ENCODE measurements at places on chromosomes 1 and 21. TPM values are rescaled to one million over a fixed set of nuclear protein-coding genes. Genes with fewer than 3 reads are reported as not detected.

DNA sequence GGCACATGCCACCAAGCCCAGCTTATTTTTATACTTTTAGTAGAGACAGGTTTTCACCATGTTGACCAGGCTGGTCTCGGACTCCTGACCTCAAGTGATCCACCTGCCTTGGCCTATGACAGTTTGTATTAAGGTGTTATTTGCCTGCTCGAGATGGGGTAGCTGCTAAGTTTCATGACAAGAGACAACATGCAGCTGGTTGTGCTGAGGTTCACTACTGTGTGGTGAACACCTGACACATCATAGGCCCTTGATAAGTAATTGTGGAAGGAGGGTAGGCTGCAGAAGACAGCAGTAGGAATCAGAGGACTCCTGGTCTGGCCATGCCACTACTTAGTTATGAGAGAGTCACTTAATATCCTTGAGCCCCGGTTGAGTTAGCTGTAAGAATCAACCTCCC, 46.2 kb downstream of the PLPP3 start:
- H3K27me3 ChIP-seq, result no peaks in the 10 kb centered on the region
- H3K27ac ChIP-seq, result no peak overlapping the region
- DNase-seq, result no peak
- H3K36me3 ChIP-seq, result no peaks in the 10 kb centered on the region

DNA sequence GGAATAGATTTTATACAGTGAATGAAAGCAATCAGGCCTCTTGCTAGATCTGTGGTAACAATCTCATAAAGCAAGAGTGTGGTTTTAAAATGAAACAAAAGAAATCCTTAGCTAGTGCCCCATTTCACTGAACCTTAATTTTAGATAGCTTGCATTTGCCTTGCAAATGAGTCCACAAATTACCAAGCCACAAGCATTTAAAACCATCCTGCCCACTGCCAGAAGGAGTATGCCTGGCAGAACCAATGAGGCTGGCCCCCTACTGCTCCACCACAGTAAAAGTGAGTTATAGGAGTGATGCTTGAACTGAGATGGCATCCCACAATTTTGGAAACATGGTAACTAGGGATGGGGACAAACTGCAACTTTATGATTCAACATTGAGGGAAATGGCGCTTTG, 206.4 kb upstream of the LMO4 start:
- no peaks in the 10 kb centered on the region for H3K36me3 ChIP-seq
- no peak for DNase-seq
- H3K27me3 ChIP-seq, result no peaks in the 10 kb centered on the region
- H3K27ac ChIP-seq, result no peak overlapping the region

GRCh38 chr1:169031566-169032224, 74.8 kb upstream of the ATP1B1 start:
- no peaks in the 10 kb centered on the region for H3K27me3 ChIP-seq
- no peaks in the 10 kb centered on the region for H3K36me3 ChIP-seq
- H3K27ac ChIP-seq, result no peak overlapping the region
- DNase-seq, result no peak

DNA sequence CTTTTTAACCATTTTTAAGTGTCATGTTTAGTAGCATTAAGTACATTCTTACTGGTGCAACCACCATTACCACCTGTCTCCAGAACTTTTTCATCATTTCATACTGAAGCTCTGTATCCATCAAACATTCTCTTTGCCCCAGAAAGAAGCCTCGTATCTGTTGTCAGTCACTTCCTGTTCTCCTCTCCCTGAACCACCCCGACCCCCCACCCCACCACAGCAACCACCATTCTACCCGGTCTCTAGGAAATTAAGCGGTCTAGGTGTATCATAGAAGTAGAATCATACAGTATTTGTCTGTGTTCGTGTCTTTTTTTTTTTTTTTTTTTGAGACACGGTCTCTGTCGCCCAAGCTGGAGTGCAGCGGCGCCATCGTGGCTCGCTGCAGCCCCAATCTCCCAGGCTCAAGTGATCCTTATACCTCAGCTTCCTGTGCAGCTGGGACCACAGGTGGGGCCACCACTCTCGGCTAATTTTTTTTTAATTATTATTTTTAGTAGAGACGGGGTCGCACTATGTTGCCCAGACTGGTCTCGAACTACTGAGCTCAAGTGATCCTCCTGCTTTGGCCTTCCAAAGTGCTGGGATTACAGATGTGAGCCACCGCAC, 23.7 kb upstream of the EPHA8 start:
- no peak overlapping the region for H3K27ac ChIP-seq
- DNase-seq, result no peak
- H3K4me1 ChIP-seq, result no peaks in the 10 kb centered on the region
- H3K36me3 ChIP-seq, result no peaks in the 10 kb centered on the region

DNA sequence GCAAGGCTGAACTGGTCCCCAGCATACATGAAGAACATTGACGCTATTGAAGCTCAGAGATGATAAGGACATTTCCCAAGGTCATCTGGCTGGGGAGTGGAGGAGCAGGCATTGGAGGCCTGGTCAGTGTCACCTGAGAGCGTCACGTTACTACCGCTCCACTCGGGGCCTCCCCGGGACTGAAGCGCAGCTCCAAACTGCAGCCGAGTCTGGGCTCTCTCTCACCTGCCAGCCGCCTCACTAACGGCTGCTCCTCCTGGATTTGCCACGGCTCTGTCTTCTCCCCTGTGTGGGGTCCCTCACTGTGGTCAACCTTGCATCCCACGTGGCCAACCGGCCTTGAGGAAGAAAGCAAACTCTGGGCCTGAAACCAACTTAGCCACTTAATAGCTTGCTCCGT, 111.3 kb downstream of the ADSS2 start:
- no peak overlapping the region for H3K4me3 ChIP-seq
- H3K27ac ChIP-seq, result no peak overlapping the region
- no peaks in the 10 kb centered on the region for H3K27me3 ChIP-seq
- DNase-seq, result no peak
- H3K36me3 ChIP-seq, result no peaks in the 10 kb centered on the region
- no peaks in the 10 kb centered on the region for H3K4me1 ChIP-seq

- H3K27me3 ChIP-seq, result peaks cover 19% of the 10 kb centered on the region
- H3K4me3 ChIP-seq, result no peak overlapping the region
- H3K36me3 ChIP-seq, result no peaks in the 10 kb centered on the region
- no peaks in the 10 kb centered on the region for H3K4me1 ChIP-seq
- DNase-seq, result no peak
Observed at GRCh38 chr1:182413486-182413885, 13.0 kb upstream of the TEDDM1 start.

Gene DYNLT5
- not detected for total RNA-seq

Gene TMCC2
- total RNA-seq, result 2.2 TPM

Gene UTP25
- 11.5 TPM for total RNA-seq

DNA sequence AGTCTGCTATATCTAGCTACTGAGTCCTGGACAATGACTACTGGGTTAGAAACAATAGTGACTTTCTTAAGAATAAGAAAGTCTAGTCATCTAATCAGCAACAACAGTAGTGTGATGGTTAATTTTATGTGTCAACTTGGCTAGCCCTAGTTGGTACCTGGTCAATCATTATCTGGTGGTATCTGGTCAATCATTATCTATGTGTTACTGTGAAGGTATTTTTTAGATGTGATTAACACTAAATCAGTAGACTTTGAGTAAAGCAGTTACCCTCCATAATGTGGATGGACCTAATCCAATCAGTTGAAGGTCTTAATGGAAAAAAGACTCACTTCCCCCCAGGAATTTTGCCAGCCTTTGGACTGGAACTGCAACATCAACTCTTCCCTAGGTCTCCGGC, 312.6 kb downstream of the SIPA1L2 start:
- no peaks in the 10 kb centered on the region for H3K36me3 ChIP-seq
- no peaks in the 10 kb centered on the region for H3K4me1 ChIP-seq
- H3K4me3 ChIP-seq, result no peak overlapping the region
- DNase-seq, result no peak
- no peaks in the 10 kb centered on the region for H3K27me3 ChIP-seq
- H3K27ac ChIP-seq, result no peak overlapping the region

Gene MIXL1
- 0.39 TPM for total RNA-seq

Gene GPA33
- total RNA-seq, result not detected

Gene CDC42SE1
- 57.5 TPM for total RNA-seq

GRCh38 chr1:212914789-212915188, 35.6 kb upstream of the VASH2 start:
- no peaks in the 10 kb centered on the region for H3K27me3 ChIP-seq
- H3K4me1 ChIP-seq, result peaks cover 6% of the 10 kb centered on the region
- no peak overlapping the region for H3K27ac ChIP-seq
- H3K4me3 ChIP-seq, result no peak overlapping the region
- H3K36me3 ChIP-seq, result no peaks in the 10 kb centered on the region

Gene STUM
- total RNA-seq, result 0.54 TPM

GRCh38 chr1:173869021-173869359, 810 bp downstream of the ZBTB37 start:
- H3K27me3 ChIP-seq, result no peaks in the 10 kb centered on the region
- H3K4me1 ChIP-seq, result peaks cover 30% of the 10 kb centered on the region
- H3K27ac ChIP-seq, result peak overlapping the region; percentile 89

- no peak overlapping the region for H3K4me3 ChIP-seq
- H3K27ac ChIP-seq, result no peak overlapping the region
- no peaks in the 10 kb centered on the region for H3K4me1 ChIP-seq
- no peaks in the 10 kb centered on the region for H3K36me3 ChIP-seq
Observed at GRCh38 chr21:29382030-29382654, 83.4 kb downstream of the BACH1 start.

Gene NPHP4
- total RNA-seq, result 29.7 TPM

Gene MROH9
- total RNA-seq, result not detected

- H3K4me1 ChIP-seq, result no peaks in the 10 kb centered on the region
- no peaks in the 10 kb centered on the region for H3K36me3 ChIP-seq
- H3K27me3 ChIP-seq, result no peaks in the 10 kb centered on the region
Observed at GRCh38 chr1:92367496-92367895, 68.6 kb downstream of the RPAP2 start.

Gene NBPF1
- 85.2 TPM for total RNA-seq

Gene ATP6V1G3
- 0.71 TPM for total RNA-seq

DNA sequence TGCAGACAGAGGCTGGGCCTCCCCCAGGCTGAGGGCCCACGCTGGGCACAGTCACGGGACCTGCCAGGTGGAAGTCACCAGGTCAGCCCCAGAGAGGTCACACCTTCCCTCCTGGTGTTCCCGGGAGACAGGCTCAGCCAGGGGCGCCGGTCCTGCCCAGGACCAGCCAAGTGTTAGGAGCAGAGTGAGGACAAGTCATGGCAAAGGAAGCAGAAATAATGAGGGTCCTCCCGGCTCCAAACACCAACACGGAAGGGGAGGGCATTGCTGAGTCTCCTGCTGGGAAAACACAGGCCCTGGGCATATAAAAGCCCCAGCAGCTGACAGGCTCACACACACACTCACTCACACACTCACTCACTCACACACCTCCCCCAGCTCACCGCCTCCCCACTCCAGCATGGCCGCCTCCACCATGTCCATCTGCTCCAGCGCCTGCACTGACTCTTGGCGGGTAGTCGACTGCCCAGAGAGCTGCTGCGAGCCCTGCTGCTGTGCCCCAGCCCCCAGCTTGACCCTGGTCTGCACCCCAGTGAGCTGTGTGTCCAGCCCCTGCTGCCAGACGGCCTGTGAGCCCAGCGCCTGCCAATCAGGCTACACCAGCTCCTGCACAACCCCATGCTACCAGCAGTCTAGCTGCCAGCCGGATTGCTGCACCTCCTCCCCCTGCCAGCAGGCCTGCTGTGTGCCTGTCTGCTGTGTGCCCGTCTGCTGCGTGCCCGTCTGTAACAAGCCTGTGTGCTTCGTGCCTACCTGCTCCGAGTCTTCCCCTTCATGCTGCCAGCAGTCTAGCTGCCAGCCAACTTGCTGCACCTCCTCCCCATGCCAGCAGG, at the start of gene KRTAP10-10:
Gene KRTAP10-10 (plus strand): TSS at position 339 of the 833 bp plus-strand sequence. CDS start 62 bp downstream, at position 401.
- H3K36me3 ChIP-seq, result no peaks in the 10 kb centered on the region
- no peak for DNase-seq
- H3K4me1 ChIP-seq, result no peaks in the 10 kb centered on the region
- no peaks in the 10 kb centered on the region for H3K27me3 ChIP-seq
- no peak within 1 kb of the TSS for H3K27ac ChIP-seq
- no peak within 1 kb of the TSS for H3K4me3 ChIP-seq

Gene ARHGEF16
- total RNA-seq, result 8.9 TPM

DNA sequence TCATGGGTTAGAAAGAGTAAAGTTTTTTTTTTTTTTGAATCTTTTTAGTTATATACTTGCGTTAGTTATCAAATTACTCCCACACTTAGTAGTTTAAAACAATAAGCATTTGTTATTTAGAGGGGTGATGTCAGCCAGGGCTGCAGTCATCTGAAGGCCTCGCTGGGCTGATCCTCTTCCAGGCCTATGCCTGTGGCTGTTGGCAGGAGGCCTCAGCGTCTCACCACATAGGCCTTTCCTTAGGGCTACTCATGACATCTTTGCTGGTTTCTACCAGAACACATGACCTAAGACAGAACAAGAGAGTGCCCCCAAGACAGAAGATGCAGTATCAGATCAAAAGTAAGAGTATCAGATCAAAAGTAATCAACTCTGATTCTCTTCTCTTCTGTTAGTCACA, 167.4 kb downstream of the HHAT start:
- H3K4me3 ChIP-seq, result no peak overlapping the region
- no peak for DNase-seq
- H3K36me3 ChIP-seq, result no peaks in the 10 kb centered on the region
- peaks cover 3% of the 10 kb centered on the region for H3K27me3 ChIP-seq
- no peak overlapping the region for H3K27ac ChIP-seq

DNA sequence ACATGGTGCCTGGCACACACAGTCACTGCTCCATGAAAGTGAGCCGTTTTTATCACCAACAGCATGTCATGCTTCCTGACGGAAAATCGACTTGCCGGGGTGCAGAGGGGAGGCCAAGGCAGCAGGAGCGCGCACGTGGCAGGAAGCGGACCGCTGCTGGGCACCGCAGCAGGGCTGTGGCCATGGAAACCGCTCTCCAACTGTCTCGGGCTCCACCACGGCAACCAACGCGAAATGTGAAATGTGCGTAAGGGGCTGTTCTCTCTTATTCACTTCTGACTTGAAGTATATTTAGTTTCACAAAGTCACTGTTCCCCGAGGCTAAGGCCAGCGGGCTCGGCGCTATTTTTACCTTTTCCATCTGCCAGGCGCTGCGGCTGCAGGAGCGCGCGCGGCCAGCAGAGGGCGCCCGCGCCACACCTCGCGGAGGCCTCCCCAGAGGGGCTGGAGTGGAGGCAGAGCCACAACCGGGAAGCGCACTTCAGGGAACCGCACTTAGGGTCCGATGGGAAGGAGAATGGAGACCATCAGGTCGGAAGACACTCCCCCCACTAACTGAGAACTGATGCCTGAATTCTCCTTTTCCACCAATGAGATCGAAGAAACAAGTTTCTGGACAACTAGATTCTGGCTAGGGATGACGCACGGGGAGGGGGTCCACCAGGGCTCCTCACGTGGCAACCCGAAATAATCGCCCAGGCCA, 19.7 kb downstream of the RCC2 start:
- DNase-seq, result peak; percentile 77
- peaks cover 4% of the 10 kb centered on the region for H3K4me1 ChIP-seq
- H3K4me3 ChIP-seq, result no peak overlapping the region
- no peaks in the 10 kb centered on the region for H3K27me3 ChIP-seq

Gene PROK1
- not detected for total RNA-seq

Gene PEAR1
- total RNA-seq, result 0.35 TPM

DNA sequence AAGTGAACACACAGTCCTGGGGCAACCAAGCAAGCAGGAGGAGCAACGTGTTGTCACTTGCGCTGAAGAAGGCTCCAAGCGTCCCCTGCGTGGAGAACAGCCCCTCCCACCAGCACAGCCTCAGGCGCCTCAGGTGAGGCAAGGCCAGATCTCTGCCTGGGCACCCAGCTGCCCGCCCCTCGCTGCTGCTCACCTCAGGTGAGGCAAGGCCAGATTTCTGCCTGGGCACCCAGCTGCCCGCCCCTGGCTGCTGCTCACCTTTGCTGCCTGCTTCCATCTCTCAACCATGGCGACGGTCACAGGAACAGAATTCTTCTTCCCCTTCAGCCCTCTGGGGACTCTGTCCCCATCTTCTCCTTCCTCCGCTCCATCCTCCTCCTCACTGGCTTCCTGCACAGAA, 2.4 kb downstream of the NOC2L start:
- peaks cover 53% of the 10 kb centered on the region for H3K36me3 ChIP-seq
- H3K27me3 ChIP-seq, result no peaks in the 10 kb centered on the region
- DNase-seq, result no peak
- H3K4me1 ChIP-seq, result peaks cover 12% of the 10 kb centered on the region

Data from A673 (cell line).